Stimulated activated CD8-positive, alpha-beta memory T cell treated with anti-CD3 and anti-CD28 coated beads, Interleukin-7, amount 100 ng/mL, for 1 hour (primary cell): ENCODE measurements at places on chromosomes 12 and 14.

- DNase-seq: no peak
Measured at GRCh38 chr12:113347107-113347506, 11.3 kb upstream of the PLBD2 start.

GRCh38 chr12:81168445-81168844 is 90.6 kb downstream of the ACSS3 start:
- DNase-seq: no peak

- no peak for DNase-seq
Measured at GRCh38 chr14:50676814-50677516, 8.9 kb upstream of the SAV1 start.

- DNase-seq: no peak
Measured at GRCh38 chr12:63155375-63155774, 4.4 kb upstream of the AVPR1A start.

GRCh38 chr12:132393245-132393795 is 63.9 kb upstream of the GALNT9 start:
- no peak for DNase-seq

- DNase-seq: no peak
Measured at GRCh38 chr12:130508318-130508717, 170.6 kb downstream of the PIWIL1 start.

DNA sequence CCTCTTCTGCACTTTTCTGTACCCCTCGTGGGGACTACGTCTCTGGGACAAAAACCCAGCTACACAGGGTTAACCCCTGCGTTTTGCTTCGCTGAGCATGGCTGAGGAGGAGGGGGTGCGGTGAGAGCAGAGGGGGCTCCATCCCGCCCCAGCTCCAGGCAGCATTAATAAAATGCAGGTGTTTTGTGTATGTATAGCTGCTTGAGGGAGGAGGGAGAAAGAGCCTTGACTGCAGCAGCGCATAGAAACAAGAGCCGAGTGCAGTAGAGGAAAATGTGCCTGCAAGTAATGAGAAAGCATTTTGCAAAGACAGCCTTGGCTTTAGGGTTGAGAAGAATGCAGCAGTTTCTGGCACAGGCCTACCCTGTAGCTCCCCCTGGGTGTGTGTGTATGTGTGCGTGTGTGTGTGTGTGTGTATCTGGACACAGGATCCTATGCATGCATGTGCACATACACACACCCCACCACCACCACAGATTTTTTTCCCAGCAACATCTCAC is 103.9 kb downstream of the ZFP36L1 start:
- DNase-seq: no peak

GRCh38 chr12:89484470-89484869 is 40.1 kb downstream of the GALNT4 start:
- DNase-seq: no peak

DNA sequence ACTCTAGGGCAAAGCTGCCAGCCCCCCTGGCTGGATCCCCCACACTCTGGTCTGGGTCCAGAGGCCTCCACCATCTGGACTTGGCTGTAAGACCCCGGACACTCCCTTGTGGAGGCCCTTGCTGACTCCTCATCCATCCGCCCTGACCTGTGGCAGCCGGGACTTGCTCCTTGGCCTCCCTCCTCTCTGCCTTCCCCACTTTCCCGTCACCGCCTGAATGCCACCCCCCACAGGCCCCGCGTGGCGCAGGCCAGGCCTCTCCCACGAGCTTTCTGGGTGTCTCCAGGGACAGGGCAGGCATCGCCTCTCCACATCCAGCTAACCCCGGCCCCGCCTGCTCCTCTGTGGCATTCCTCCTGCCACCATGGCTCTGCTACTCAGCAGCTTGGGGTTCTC is 14.1 kb downstream of the JAG2 start:
- DNase-seq: no peak

- no peak for DNase-seq
Measured at GRCh38 chr14:74161526-74162158, 76.9 kb downstream of the LIN52 start.

DNA sequence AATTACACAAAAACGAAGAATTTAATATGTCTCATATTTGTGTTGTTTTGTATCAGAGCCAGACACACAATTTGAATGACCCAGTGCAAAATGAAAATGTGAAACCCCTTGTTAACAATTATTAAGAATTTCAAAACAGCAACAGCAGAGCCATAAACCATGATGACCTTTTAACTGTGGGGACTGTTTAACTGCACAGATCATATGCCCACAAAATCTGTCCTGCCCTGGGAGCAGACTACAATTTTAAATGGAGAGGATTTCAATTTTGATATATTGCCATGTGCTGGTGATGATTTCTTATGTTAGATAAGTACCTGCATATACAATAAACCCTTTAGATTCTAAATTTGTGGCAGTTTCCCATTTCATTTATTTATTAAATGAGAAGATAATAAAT is 455.5 kb upstream of the MGAT4C start:
- DNase-seq: no peak

GRCh38 chr12:4649358-4649661 is 396 bp downstream of the NDUFA9 start:
- DNase-seq: no peak

GRCh38 chr12:65106948-65107347 is 14.2 kb downstream of the WIF1 start:
- no peak for DNase-seq

DNA sequence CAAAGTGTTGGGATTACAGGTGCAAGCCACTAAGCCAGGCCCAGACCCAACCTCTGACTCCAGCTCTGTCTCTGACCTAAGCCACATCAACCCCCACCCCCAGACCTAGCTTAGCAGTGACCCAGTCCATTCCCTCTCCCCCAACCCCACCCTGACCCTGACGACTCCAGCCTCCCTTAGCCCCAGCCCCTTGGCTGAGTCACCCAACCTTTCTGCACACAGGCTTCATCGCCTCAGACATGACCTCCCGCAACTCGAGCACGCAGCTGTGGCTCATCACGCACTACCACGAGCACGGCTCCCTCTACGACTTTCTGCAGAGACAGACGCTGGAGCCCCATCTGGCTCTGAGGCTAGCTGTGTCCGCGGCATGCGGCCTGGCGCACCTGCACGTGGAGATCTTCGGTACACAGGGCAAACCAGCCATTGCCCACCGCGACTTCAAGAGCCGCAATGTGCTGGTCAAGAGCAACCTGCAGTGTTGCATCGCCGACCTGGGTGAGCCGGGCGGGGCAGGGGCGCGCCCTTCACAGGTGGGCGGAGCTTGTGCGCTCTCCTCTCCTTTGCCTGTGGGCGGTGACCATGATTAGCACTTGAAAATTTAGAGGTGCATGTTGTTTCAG is 7.8 kb downstream of the ACVRL1 start:
- no peak for DNase-seq

GRCh38 chr12:115383668-115384067 is 699.7 kb upstream of the TBX3 start:
- no peak for DNase-seq

- no peak for DNase-seq
Measured at GRCh38 chr14:104106471-104106991, 21.0 kb downstream of the ASPG start.
